ENCODE measurements at places on chromosomes 16 and 17. TPM values are rescaled to one million over a fixed set of nuclear protein-coding genes. Genes with fewer than 3 reads are reported as not detected.

The MAF gene
- total RNA-seq: 34.6 TPM

The HBA2 gene
- 1,606 TPM for total RNA-seq

The NPIPB9 gene
- 3.5 TPM for total RNA-seq

The HOXB4 gene
- total RNA-seq: not detected

The UTS2R gene
- total RNA-seq: 3.2 TPM

The KRTAP29-1 gene
- not detected for total RNA-seq

The GRB2 gene
- total RNA-seq: 101 TPM

The SOX15 gene
- total RNA-seq: 3.2 TPM

The PARD6A gene
- total RNA-seq: 6.8 TPM

The NACA2 gene
- total RNA-seq: not detected
